Glomerular endothelial cell (primary cell): ENCODE measurements at places on chromosomes 5 and 9.

DNA sequence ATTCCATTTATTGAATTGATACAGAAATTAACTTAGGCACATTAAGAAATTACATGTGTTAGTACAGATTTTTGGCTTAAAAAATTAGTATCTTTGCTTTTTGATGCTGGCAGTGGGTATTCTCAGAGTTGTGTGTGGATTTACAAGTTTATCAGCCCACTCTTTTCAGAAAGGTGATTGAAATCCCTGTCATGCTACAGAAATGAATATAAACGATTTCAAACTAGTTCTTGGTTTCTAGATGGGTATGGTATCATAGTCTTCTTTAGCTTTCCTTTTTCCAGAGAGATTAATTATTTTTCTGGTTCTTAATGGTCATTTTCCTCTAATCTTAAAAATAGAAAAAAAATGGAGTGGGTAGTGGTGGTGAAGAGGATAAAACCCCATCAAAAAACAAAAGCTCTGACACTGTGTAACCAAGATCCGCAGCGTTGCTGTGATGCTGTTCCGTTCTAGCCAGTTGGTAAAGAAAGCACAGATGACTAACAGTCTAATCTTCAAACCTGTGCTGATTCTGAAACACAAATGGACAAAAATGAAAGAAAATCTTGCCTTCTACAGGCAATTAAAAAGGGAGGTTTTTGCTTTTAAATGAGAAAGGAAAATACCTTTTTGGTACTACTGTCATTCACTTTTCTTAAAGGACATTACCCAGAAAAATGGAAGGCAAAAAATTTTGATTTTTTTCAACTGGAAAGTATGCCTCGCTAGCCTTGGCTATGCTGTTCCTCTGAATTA, 5.2 kb downstream of the LRRTM2 start:
- no peak for DNase-seq

- DNase-seq: no peak
Measured at GRCh38 chr5:91329283-91329682, 53.8 kb downstream of the ARRDC3 start.

DNA sequence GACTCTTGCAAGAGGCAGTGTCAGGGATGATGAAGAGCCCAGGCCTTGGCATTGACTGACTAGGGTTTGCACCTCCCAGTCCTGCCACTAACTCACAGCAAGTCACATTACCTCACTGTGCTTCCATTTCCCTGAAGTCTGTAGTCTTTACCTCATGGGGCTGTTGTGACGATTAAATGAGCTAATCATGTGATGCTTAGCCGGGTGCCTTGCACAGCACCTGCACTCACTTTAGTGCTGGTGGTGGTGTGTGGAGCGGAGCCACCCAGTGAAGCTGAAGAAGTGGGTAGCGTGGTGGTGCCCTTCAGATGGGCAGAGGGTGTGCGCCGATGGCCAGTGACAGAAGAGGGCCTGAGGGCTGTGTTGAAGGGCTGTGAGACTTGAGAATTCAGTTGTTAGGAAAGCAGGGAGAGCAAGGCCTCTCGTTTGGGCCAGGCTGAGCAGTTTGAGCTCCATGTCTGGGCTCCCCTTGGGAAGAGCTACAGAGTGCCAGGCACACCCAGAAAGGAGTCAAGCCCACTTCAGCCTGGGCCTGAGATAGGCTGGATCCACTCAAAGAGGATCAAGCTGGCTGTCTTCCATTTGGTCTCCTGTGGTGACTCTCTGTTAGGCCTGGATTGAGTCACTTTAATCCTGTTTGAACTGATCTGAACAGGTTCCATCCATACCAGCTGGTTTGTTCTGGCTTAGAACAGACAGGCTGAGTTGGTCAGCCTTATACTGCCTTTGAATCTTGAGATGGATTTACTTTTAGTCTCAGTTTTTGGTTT, 42.5 kb downstream of the RALGPS1 start:
- DNase-seq: no peak

DNA sequence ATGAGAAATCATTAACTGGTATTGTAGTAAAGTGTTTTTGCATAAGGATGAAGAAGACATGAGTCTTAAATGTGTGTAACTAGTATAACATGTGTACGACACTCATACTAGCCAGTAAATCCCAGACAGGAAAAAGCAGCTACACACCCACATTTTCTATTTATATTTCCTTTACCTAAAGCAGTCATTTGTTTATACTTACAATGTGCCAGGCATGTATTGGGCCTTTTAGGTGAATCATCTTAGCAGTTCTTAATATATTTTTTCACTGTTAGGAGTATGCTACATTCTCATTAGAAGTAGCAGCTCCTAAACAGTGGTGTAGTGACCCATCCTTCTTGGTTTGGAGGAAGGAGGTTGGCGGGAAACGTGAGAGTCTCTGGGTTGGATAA, 55.8 kb upstream of the TMC1 start:
- DNase-seq: no peak

DNA sequence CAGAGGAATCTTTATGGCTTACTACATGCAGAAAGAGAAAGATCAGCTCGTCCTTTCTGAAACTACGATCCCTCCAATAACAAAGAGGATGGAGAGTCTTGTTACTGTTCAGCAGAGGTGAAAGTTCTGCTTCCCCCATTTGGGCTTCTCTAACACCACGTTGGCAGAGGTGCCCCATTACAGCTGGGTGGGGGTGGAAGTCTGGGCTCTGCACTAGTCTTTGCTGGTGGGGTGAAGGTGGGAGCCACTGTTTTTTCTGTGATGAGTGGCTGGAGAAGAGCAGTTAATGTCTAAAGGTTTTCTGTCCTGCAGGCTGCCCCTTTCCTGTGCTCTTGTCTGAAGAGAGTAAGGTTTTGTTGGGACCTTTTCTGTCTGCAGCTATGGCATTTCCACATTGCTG, 64.7 kb upstream of the OTULINL start:
- no peak for DNase-seq
